Brain (organoid and tissue), 16 donors: ENCODE measurements at places on chromosomes 7 and 10. TPM values are rescaled to one million over a fixed set of nuclear protein-coding genes. Genes with fewer than 3 reads are reported as not detected.
A peak's percentile ranks its signal among the peaks of the same experiment; 100 is the strongest.

Gene UTF1
- not detected for polyA plus RNA-seq

Gene PNLIP
- polyA plus RNA-seq, result not detected

Gene LRRD1
- polyA plus RNA-seq, result not detected

Gene LRRC18
- polyA plus RNA-seq, result not detected

Gene TMEM213
- not detected for polyA plus RNA-seq

DNA sequence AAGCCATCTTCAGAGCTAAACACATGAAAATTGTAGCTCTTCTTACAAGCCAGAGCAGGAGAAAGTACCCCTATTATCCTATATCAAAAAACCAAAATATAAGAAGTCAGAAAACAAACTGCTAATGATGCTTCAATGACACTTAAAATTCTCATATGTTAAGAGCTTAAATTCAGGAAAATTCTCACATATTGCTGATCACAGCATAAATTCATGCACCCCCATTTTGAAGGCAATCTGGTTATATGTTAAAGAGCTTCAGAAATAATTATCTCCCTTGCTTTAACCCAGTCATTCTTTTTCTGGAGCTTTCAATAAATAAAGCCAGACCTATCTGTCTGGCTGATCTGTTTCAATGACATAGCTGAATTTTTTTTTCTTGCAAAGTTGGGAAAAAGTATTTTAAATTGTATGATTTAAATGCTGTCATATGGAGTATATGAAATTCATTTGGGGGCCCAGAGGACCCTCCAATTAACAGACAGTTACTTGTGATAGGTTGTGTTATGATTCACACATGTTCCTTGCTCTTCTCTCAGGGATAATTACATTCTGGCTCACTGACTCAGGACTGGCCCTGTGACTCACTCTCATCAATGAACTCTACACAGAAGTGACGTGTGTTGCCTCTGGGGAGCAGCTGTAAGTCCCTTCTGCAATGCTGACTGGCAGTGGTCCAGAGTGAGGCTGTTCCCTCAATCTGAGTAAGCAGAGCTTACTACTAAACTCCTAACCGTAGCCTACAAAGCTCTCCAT lies 85.2 kb downstream of the HGF start:
- peak; percentile 57 for DNase-seq

DNA sequence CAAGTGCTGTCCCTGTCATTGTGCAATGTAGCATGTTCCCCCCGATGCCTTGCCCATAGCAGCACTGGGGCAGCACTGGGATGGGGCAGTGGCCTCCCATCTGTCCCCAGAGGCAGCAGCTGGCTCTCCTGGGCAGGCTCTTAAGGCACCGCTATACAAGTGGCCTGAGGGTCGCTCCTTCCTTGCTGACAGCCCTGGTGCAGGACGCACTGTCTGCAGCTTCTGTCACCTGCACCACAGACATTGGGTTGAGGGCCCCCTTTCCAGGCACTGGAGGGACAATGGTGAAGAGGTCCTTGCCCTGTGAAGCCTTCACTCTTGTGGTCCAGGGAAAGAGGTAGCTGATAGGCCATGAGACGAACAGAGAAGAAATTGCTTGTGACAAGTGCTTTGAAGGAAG lies 10.6 kb downstream of the CPSF4 start:
- DNase-seq, result no peak

DNA sequence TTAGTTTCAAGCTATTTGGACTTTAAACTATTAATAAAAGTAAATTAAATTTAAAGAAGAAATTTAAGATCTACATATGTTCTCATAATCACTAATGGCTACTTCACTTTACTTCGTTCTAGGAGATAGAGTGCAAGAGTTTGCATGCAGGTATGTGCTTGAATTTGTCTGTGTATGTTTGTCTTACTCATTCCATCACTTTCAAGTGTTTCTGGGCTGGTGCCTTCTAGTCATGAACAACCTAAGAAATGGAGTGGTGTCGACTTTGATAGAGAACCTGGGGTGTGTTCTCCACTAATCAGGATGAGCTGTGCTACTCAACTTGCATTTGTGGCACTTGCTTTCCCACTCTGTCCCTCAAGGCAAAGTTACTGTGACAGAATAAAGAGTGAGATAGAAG lies 169.9 kb downstream of the KCND2 start:
- no peak for DNase-seq

GRCh38 chr10:29470355-29470705 lies 164.4 kb downstream of the SVIL start:
- no peak for DNase-seq

DNA sequence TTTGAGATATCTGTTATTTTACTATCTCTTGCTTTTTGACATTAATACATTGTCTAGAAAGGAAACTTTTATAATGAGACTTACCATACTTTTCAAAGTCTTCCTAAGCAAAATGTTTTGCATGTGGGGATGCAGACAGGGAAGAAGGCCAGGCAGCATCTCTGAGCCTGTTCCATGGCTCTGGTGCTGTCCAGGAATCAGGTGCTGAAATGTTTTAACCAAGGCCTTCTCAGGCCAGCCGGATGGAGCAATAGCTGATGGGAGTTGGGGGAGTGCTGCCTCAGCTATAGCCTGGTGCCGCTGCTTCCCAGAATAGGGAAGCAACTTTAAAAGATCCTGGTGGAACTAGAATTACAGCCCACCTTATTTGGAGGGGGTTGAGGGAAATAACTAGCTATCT lies 38.5 kb downstream of the CRTAC1 start:
- DNase-seq, result peak; percentile 6

GRCh38 chr10:19719284-19719683 lies 96.9 kb upstream of the PLXDC2 start:
- no peak for DNase-seq

- no peak for DNase-seq
Observed at GRCh38 chr10:68647672-68648341, 73.2 kb upstream of the CCAR1 start.

DNA sequence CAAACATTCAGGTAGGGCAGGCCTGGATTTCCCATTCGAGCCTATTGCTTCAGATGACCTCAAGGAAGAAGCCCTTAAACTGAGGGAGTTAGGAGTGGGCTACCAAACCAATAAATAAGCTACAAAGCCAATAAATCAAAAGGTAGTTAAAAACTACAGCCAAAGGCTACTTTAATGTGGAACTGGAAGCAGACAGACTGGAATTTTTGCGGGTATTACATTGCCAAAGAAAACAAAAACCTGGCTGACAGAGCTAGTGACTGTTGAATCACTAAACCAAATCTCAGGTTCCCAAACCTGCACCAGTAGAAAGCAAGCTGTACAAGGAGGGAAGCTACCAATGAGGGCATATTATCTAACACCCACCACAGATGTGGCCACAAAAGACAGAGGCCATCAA lies 315.6 kb downstream of the GRM8 start:
- DNase-seq, result no peak

DNA sequence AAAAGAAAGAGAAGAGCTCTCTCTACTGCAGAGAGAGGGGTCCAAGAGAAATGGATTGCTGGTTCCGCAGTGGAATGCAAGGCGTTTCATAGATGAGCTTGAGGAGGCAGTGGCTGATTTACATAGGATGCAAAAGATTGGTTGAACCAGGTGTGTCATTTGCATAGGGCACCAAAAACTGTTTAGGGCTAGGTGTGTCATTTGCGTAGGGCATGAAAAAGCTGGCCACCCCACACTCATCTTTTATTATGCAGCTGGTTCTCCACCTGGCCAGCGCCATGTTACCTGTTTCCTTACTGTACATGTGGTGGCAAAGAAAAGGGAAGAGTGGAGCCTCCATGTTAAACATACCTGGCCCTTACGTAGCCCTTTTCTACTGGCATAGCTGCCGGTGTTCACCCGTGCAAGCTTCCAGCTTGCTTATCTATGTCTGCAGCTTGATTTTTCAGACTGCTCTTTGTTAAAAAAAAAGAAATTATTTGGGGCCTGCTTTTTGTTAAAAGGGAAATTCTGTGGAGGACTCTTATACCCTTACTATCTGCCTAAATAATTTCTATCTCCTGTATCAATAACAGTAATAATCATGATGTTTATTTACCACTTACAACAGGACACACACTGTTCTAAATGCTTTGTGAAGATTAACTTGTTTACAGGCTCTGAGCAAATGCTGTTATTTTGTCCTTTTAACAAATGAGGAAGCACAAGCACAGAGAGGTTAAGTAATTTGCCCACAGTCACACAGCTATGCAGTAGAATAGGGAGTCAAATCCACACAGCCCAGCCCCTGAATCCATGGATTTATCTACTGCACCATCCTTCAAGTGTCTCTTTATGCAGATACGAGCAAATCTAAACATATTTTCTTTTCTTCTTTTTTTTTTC lies 33.3 kb downstream of the CASP7 start:
- DNase-seq, result no peak

DNA sequence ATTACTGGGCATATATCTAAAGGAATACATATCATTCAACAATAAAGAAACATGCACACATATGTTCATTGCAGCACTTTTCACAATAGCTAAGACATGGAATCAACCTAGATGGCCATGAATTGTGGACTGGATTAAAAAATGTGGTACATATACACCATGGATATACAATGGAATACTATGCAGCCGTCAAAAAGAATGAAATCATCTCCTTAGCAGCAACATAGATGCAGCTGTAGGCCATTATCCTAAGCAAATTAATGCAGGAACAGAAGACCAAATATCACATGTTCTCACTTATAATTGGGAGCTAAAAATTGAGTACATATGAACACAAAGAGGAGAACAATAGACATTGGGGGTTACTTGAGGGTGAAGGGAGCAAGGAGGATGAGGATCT lies 175.6 kb downstream of the POLR1F start:
- DNase-seq, result no peak

GRCh38 chr10:6002809-6003510 lies 25.6 kb upstream of the IL15RA start:
- DNase-seq, result no peak

DNA sequence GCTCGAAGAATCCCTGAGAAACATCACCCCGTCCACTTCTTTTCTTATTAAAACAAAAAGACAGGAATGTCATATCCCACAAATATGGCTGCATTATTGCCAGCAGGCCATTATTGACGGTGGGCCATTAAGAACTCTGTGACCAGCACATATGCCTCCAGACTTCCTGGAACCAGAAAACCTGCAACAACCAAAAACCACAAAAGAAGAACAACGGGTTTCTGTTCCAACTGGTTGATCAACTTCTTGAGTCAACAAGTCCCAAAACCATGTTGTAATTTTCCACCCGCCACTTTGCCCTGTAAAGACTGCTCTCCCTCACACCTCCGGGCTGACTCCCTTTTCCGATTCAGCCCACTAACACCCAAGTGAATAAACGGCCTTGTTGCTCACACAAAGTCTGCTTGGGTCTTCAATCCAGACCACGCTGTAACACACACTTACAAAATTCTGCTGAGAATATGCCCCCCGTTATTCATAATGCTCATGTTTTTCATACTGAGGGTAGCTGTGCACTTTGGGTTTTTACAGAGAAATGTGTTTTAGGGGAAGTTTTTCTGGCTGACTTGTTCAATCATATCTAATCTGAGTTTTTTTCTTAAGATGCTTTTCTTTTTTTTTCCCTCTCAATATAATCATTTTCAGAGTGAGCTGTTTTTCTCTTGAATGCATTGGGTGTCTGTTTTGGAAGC lies 20.7 kb downstream of the ZNF107 start:
- DNase-seq, result no peak

DNA sequence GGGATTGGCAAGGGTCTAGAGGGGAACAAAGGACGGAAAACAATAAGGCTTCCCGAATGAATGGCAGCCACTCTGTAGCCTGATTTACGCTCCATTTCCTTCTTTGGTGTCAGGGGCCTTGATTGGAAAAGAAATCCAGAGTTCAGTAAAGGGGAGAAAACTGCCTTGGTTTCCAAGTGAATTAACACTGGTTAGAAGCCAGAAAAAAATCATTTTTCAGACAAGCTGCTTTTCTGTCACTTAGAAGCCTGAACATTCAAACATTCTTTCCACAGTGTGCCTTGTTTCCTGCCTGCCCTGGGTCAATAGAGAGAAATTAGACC lies 283 bp upstream of the TRDMT1 start:
- DNase-seq, result no peak

DNA sequence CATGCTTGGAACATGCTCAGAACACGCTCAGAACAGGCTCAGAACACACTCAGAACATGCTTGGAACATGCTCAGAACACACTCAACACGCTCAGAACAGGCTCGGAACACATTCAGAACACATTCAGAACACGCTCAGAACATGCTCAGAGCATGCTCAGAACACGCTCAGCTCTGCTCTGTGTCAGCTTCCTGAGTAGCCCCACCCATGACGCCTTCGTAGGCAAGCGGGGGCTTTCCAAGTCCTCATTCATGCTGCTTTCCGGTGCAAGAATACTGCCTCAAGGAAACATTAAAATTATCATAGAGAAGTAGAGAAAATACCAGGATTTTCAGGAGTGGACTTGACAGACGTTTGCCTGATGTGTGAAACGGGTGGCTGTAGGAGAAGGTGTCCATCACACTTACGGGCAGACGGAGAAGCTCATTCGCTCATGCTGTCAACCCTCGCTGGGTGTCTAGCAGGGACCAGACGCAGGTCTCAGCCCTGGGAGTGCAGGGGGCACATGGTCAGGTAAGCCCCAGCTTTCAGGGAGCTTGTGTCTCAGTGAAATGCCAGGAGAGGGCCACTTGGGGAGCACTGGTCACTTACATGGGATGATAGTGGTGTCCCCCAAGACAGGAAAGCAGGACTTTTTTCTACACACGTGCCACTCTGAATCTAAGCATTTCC lies 24.7 kb downstream of the EN2 start:
- no peak for DNase-seq

GRCh38 chr7:87000344-87000743 lies 59.1 kb downstream of the ELAPOR2 start:
- peak; percentile 94 for DNase-seq
